ENCODE measurements at places on chromosomes 3 and 15. TPM values are rescaled to one million over a fixed set of nuclear protein-coding genes. Genes with fewer than 3 reads are reported as not detected.

The MESP1 gene
- total RNA-seq: 1.4 TPM

The FBLN2 gene
- 2.2 TPM for total RNA-seq

The PPP1R14D gene
- not detected for total RNA-seq

The RPP25 gene
- total RNA-seq: 2.7 TPM

The PLSCR4 gene
- total RNA-seq: 0.32 TPM

The FILIP1L gene
- 5.7 TPM for total RNA-seq

The SCG5 gene
- total RNA-seq: 35.7 TPM

The CTDSPL gene
- total RNA-seq: 31.9 TPM

The GPR156 gene
- 1.6 TPM for total RNA-seq

The ZPLD1 gene
- total RNA-seq: 0.89 TPM

GRCh38 chr3:116969646-116970045 is 260.1 kb downstream of the TUSC7 start:
- ATAC-seq: no peak

DNA sequence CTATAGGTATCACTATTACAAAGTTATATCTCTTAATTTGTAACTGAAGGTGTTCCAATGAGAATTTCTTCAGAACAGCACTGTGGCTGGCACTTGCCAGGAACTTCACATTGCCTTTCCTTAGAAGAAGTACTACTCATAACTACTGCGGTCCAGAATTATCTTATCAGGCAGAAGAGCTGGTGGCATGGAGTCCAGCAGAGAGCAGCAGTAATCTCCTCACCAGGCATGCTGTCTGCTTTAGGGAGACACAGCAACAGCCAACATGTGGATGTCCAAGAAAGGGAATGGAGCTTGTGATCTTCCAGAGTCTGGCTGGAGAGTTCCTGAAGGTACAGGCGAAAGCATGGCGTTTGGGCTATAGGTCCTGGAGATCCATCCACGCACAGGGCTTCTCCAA is 919.7 kb upstream of the NR2F2 start:
- no peak for ATAC-seq

- no peak for ATAC-seq
Measured at GRCh38 chr3:102148598-102149337, 286.0 kb upstream of the ZPLD1 start.

- ATAC-seq: no peak
Measured at GRCh38 chr3:153702106-153702505, 419.1 kb upstream of the ARHGEF26 start.

DNA sequence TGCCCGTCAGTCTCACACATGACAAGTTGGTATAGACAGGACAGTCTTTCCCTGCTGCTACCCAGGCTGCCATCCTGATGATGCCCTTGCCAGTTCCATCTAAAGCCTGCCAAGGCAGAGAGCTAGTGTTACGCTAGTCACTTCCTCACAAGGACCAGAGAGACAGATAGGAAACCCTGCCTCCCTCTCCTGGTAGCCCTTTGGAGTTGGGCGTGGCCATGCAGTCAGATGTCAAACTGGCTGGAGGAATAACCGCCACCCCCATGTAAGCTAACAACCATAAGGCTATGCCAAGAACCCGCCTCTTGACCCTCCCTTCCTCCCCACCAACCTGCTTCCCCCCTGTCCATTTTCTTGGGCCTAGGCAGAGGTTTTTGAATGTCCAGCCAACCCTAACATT is 2.8 kb downstream of the TMEM115 start:
- no peak for ATAC-seq

DNA sequence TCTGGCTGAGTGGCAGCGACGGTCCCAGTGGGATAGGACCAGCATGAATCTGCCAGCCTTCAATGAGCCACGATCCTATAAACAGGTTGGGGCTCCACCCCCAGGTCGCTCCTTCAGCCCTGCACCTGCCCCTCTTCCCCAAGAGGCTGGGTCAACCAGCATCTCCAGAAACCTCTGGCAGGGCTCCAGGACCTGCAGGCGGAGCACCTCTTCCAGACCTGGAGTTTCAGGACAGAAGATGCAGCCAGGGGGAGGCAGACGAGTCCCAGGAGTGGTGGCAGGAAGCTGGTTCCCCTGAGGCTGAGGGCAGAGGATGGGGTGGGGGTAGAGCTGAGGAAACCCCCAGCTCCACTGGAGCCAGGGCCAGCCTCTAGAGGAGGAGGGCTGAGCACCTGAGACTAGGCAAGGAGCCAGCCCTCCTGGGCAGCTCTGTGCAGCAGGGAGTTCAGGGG is at the start of gene PLA2G4D:
Gene PLA2G4D, minus strand, starts transcription at position 51 of the 452 bp plus-strand sequence. CDS start 103 bp downstream, outside the sequence.
- ATAC-seq: no peak

- ATAC-seq: peak; percentile 58
Measured at GRCh38 chr3:122952520-122952919, 75.0 kb downstream of the SEMA5B start.

DNA sequence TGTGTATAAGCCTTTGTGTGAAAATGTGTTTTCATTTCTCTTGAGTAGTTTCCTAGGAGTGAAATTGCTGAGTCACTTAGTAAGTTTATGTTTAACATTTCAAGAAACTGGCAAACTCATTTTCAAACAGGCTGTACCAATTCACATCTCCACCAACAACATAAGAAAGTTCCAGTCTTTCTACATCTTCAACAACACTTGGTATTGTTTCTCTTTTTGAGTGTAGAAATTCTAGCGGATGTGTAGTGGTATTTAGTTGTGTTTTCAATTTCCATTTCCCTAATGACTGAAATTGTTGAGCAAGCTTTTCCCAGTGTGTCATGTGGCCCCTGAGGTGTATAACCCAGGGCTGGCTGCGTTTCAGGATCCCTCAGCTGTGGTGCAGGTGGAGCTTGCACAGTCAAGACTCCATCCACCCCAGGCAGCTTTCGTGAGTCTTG is 258.5 kb downstream of the PDCD6IP start:
- peak; percentile 23 for ATAC-seq

- ATAC-seq: no peak
Measured at GRCh38 chr3:194738254-194739093, 52.8 kb downstream of the FAM43A start.

DNA sequence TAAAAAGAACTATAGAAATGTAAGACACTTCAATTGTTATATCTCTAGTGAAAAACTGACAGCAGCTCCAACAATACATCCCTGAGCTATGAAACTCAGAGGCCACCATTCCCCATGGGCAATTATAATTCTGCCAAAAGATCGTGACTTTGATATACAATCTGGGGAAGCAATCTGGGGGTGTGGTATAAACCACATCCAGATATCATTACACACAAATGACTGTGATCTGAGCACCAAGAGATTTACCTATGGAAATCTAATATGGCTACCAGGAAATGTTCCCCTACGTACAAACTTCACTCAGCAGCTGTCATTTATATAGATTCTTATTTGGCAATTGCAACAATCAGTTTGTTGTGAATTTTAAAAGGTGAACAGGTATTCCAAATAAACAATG is 110.3 kb downstream of the FRMD5 start:
- no peak for ATAC-seq

GRCh38 chr3:182183716-182184430 is 472.1 kb downstream of the SOX2 start:
- ATAC-seq: no peak

DNA sequence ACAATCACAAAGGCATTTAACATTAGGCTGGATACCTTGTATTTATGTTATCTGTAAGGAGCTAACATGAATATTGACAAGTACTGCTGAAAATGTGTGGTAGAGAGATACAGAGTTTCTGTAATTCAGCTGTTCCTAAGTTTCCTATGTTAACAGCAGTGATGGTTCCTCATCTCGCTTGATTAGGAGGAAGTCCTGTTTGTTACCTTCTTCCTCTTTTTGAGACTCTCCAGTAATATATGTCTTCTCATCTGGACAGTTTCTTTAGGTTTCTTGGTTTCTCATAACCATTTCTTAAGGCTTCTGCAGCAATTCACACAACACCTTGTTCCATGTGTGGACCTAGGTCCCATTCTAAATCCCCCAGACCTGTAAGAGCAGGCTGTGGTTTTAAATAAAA is 11.4 kb upstream of the PEX5L start:
- ATAC-seq: no peak
